Stimulated activated CD4-positive, alpha-beta T cell treated with anti-CD3 and anti-CD28 coated beads, Interleukin-12 subunit alpha, Interleukin-12 subunit beta, amount 100 ng/mL, for 4 hours (primary cell): ENCODE measurements at places on chromosomes 6 and 20.

GRCh38 chr6:134654751-134655150 lies 295.1 kb downstream of the ALDH8A1 start:
- DNase-seq, result no peak

DNA sequence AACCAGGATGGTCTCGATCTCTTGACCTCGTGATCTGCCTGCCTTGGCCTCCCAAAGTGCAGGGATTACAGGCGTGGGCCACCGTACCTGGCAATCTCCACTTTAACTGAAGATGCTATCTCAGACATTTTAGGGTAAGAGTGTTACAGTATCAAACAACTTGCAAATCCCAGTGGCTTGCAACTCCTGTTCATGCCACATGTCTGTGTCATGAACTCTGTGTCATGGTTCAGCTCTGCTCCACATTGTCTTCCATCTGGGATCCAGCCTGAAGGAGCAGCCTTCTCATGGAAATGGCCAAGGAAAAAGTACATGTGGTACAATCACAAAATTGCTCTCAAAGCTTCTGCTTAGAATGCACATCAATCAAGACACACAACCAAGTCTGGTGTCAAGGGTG lies 114.9 kb downstream of the MAP3K5 start:
- DNase-seq, result no peak

DNA sequence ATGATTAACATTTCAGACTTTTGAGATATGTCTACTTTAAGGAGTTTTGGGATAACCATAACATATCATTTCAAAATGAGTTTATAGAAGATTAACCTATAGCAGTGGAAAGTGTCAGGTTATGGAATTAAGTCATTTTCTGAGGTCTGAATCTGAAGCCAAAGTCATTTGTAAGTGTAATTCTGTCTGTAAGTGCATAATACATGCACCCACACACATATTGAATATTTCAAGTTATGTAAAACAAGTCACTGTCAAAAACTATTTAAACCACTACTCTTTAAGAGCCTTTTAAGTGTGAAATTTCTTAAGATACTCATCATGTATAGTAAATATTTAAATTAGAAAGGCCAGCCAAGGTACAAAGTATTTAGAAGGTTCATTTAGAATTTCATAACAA lies 115.8 kb upstream of the HMGCLL1 start:
- DNase-seq, result no peak

GRCh38 chr6:18596531-18596835 lies 209.3 kb downstream of the RNF144B start:
- no peak for DNase-seq

- DNase-seq, result no peak
These were observed 9.8 kb downstream of the XRN2 start for GRCh38 chr20:21312813-21313474.

DNA sequence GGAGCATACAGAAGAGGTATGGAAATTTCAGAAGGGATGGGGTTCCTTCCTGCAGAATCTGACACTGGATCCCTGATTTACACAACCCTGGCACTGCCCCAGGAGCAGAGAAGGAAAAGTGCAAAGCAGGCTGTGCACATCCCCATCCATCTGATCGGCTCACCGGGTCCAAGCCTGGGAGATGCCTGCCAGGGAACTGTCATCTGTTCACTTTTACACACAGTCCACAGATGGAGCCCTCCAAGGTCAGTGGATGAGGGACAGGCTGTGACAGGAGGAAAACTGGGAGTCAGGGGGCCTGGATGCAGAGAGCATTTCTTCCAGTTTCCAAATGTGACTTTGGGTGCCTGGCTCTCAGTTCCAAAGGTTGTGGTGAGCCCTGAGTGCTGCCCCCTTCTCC lies 11.0 kb upstream of the SYNDIG1 start:
- no peak for DNase-seq

DNA sequence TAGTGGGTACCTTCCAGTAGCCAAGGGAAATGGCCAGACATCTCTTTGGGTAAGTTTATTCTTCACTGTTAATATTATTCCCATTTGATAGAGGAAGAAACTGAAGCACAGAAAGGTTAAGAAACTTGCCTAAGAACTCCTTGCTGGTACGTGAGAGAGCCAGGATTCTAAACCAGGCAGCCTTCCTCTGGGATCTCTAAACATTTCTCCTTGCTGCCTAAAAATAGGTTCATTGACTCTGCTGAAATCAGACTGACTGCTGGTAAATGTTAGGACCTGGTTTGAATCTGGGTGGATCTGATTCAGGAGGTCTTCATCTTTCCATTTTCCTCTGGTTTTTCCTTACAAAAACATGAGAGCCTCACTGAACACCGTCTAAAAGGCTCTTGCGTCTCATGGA lies 186.9 kb downstream of the AIG1 start:
- no peak for DNase-seq

DNA sequence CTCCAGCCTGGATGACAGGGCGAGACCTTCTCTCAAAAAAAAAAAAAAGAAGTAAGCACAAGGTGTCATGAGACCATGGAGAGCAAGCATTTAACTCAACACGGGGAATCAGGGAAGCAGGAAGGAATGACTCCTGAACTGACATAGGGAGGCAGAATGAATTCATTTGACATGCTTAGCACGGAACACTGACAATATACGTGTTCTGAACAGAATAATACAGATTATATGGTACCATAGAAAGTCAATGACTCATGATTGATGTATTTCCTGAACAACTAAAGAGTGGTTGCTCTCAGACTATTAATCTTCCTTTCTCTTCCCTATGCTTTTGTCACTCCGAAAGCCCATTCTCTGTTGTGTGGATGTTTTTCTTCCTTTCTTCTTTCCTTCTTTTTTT lies 20.7 kb upstream of the ASIP start:
- no peak for DNase-seq

DNA sequence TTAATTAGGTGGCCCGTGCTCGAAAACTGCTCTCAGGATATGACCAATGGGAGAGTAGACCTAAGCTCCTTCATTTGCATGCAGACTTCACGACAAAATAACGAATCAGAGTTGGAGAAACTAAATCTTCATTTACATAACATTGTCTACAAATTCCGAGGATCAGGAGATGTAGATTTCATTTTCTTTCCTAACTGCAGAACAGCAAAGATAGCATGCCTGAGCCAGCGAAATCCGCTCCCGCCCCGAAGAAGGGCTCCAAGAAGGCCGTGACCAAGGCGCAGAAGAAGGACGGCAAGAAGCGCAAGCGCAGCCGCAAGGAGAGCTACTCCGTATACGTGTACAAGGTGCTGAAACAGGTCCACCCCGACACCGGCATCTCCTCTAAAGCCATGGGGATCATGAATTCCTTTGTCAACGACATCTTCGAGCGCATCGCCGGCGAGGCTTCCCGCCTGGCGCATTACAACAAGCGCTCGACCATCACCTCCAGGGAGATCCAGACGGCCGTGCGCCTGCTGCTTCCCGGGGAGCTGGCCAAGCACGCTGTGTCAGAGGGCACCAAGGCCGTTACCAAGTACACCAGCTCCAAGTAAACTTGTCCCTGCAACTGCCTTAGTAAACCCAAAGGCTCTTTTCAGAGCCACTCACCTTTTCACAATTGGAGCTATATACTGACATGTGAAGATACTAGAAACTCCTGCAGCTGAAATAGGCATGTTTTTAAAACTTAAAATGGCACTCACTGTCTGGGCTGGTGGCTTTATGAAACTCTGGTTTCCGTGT lies 96.5 kb downstream of the HFE start:
- no peak for DNase-seq

DNA sequence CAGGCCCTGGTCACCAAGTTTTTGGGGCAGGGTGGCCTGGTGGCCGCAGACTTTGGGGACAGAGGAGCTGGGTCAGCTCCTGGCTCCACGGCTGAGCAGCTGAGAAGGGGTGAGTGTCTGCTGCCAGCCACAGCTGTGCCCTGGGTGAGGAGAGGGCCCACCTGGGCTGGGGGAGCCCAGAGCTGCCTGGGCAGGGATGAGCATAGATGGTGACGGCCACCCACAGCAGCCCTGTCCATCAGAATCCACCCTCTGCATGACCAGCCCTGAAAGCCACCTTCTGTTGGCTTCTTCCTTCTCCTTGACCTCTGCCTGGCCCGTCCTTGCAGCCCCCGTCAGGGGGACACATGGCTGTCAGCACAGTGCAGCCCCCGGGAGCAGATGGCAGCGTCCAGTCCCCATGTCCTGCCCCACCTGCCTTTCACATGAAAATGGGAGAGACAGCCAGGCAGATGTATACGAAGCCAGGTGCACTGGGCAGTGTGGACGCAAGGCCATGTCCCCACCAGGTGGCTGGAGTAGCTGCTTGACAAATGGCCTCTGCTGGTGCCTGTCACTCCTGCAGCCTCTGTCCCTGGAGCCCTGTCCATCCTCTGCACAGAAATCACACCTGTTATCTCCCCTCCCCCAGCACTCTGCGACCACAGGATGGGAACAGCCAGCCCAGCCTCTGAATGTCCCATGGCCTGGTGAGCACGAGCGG lies 220.8 kb downstream of the PREX1 start:
- no peak for DNase-seq

GRCh38 chr20:48604936-48605335 lies 222.9 kb downstream of the PREX1 start:
- DNase-seq, result no peak

DNA sequence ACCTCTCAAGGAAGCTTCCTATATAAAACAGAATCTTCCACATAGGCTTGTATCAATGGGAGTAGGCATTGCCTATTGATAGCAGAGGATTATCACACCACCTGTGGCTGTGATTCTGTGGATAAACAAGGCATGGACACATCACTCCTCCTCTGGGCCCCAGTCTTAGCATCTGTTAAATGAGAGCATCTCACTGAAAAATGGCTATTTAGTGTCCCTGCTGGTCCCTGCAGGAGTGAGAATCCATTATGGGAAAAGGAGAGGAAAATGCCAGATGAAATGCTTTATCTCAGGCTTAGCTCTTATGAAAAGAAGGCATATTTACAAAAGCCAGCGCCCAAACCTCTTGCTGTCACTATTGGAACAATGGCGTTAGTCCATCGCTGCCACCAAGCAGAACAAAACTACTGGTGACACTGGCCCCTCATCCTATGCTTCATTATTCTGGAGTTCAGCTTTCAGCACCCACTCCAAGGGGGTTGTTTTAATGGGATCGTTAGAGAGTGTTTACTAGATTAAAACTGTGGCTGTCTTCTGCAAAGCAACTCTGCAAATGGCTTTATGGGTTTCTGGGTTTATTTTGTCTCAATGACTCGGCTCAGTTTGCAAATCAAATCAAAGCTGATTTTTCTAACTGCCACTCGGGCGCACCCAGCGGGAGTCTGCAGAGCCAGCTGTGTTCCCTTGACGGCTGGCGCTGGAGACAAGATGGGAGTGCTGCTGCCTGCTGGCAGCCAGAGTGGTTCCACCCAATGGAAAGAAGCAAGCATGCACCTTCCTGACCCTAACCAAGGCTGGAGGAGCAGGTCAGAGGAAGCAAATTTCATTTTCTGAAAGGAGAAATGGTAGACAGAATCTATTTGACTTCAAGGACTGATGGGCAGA lies 658.8 kb upstream of the CHD6 start:
- DNase-seq, result no peak

- DNase-seq, result no peak
These were observed 505.3 kb downstream of the MMUT start for GRCh38 chr6:48957781-48958180.

- DNase-seq, result no peak
These were observed 71.3 kb upstream of the TOX2 start for GRCh38 chr20:43843096-43843964.

DNA sequence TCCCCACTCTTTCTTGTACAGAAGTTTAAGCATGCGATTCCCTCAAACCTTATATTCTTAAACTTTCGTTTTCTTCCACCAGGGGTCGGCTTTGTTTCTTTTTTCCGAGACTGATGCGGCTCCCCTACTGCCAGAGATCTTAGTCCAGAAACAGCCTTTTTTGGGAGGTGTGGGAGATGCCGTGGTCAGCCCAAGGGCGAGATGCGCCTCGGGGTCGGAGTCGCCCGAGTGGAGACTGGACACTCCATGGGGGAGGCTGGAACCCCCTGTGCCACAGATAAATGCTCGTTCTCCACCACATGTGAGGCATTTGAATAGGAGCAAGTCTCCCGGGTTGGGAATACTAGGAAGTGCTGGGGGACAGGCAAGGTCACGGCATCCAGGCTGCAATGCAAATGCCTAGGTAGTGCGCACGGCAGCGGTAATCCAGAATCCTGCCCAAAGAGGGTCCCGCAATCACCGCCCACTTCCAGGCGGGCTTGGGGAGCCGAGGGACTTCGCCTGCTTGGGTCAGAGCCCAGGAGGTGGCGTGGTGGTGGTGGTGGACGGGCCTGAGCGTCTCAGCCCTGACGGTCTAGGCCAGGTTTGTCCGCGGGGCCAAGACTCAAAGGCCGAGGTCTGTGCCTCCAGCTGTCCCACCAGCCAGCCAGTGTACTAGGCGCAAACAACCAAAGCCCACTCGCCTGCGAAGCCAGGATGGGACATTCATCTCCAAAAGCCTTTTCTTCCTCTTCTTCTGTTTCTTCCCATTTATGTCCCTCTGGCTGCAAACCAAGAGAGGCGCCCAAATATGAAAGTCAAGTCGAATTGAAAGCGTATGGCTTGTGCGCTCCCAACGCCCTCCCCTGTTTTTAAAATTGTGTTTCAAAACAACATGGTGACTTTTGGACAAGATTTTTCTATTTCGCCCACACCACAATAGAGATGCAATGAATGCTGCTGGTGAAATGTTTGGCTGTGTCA lies 39.3 kb upstream of the OSTM1 start:
- no peak for DNase-seq

DNA sequence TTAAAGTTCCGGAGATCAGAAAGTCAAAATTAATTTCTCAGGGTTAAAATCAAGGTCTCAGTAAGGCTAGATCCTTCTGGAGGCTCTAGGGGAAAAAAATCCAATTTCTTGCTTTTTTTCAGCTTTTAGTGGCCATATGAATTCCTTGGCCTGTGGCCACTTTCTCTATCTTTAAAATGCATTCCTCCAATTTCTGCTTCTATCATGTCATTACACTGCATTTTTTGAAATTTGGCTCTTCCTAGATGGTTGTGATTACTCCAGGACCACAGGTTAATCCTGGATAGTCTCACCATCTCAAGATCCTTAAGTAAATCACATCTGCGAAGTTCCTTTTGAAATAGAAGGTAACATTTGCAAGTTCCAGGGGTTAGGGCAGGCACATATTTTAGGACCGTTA lies 1294.9 kb upstream of the CITED2 start:
- DNase-seq, result no peak

DNA sequence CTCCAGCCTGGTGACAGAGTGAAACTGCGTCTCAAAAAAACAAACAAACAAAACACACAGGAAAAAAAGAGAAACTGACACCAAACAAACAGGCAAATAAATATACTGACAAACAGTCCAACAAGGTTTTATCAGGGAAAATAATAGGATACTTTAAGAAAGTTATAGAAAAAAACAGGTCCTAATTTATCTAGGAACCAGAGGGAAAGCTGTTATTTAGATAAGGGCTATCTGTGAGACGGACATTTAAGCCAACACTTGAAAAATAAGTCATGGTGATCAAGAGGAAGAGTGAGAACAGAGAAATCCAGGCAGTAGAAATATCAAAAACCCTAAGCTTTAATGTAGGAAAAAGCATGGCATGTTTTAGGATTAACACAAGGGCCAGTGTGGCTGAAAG lies 68.9 kb downstream of the FAM217A start:
- no peak for DNase-seq
